CD4-positive, alpha-beta T cell (primary cell): ENCODE measurements at places on chromosomes 4 and X. TPM values are rescaled to one million over a fixed set of nuclear protein-coding genes. Genes with fewer than 3 reads are reported as not detected.

Gene PLS3
- total RNA-seq = 0.45 TPM

GRCh38 chr4:12296366-12296765, 867.7 kb upstream of the HS3ST1 start:
- no peak for DNase-seq
- H3K27ac ChIP-seq = no peak overlapping the region
- no peaks in the 10 kb centered on the region for H3K36me3 ChIP-seq

DNA sequence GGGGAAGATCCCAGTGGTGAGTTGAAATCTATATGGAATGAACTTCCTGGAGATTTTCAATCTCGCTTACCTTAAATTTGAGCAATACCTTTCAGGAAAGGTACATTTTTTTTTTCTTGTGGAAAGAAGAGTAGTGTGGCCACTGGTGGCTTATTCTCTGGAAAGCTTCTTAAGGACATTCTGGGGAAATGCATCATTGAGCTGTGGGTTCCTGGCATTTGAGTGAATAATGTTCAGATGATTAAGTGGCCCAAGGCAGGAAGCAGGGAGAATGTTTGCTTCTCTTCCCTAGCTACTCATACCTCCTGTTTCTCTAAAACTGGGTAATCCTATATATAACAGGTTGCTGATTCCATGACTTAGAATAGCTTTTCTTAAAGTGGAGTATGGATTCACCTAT, 31.8 kb downstream of the STAG2 start:
- H3K27ac ChIP-seq = no peak overlapping the region
- no peaks in the 10 kb centered on the region for H3K27me3 ChIP-seq
- peaks cover 9% of the 10 kb centered on the region for H3K4me1 ChIP-seq

- no peaks in the 10 kb centered on the region for H3K27me3 ChIP-seq
- no peaks in the 10 kb centered on the region for H3K4me1 ChIP-seq
- DNase-seq = no peak
- no peak overlapping the region for H3K27ac ChIP-seq
- H3K36me3 ChIP-seq = no peaks in the 10 kb centered on the region
Observed at GRCh38 chrX:125627676-125628075, 308.0 kb downstream of the TEX13C start.

DNA sequence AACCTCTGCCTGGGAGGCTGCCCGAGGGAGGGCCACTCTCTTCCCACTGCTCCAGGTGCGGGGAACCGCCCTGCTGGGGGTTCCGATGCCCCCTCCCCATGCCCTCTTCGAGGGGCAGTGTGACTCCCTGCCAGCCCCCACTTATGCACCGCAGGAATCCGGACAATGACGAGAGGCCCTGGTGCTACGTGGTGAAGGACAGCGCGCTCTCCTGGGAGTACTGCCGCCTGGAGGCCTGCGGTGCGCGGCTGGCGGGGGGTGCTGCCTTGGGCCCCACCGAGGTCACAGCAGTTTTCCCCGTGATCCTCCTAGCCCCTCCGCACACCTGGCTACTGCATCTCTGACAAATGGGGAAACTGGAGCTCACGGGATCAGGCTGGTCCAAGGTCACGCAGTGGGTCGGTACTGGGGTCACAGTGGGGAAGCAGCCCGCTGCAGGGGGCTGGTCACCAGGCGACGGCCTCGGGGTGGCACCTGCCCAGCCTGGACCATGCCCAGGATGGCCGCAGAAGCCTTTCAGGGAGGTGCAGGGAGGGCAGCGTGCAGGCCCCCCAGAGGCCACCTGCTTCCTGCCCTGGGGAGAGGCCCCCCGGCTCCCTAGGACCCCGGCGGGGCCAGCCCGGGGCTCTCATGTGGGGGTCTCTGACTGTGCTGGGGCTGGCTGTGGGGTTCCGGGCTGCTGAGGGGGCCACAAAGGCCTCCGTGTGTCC, 3.5 kb downstream of the HGFAC start:
- no peak overlapping the region for H3K4me3 ChIP-seq
- peaks cover 11% of the 10 kb centered on the region for H3K4me1 ChIP-seq
- no peaks in the 10 kb centered on the region for H3K36me3 ChIP-seq

DNA sequence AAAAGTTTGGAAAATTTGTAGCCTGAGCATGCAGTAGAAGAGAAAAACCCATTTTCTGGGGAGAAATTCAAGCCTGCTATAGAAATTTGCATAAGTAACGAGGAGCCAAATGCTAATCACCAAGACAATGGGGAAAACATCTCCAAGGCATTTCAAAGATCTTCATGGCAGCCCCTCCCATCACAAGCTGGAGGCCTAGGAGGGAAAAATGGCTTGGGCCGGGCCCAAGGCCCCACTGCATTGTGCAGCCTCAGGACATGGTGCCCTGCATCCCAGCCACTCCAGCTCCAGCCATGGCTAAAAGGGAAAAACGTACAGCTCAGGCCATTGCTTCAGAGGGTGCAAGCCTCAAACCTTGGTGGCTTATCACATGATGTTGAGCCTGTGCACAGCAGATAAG, 87.7 kb downstream of the SHROOM4 start:
- no peak overlapping the region for H3K4me3 ChIP-seq
- DNase-seq = no peak
- H3K36me3 ChIP-seq = no peaks in the 10 kb centered on the region
- H3K27me3 ChIP-seq = no peaks in the 10 kb centered on the region
- H3K27ac ChIP-seq = no peak overlapping the region

DNA sequence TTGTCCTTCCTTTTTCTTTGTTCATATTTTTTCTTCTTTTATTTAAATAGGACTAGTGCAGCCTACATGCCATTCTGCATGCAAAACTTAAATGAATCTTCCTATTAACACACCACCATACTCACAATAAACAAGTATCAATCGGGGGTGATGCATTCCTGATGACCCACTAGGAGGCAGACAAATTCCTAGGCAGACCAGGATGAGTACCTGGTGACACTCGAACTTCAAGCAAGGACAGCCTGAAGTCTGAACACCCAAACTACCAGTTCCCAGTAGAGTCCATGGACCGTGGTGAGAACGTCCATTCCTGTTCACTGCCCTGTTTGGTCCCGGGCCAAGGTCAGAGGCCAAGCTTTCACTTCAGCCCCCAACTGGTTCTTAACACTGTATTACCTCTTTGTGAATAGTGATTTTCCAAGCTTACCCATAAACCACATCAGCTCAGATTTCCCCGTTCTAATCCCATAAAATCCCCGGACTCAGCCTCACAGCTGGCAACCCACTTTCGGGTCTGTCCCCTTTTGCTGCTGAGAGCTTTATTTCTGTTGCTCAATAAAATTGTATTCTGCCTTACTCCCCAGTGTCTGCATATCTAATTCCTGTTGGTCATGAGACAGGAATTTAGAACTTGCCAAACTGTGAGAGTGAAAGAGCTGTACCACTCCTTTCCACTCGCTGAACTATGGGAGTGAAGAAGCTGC, 1286.6 kb downstream of the FSTL5 start:
- no peak overlapping the region for H3K4me3 ChIP-seq
- no peak for DNase-seq
- no peaks in the 10 kb centered on the region for H3K4me1 ChIP-seq
- no peak overlapping the region for H3K27ac ChIP-seq
- no peaks in the 10 kb centered on the region for H3K36me3 ChIP-seq
- no peaks in the 10 kb centered on the region for H3K27me3 ChIP-seq

DNA sequence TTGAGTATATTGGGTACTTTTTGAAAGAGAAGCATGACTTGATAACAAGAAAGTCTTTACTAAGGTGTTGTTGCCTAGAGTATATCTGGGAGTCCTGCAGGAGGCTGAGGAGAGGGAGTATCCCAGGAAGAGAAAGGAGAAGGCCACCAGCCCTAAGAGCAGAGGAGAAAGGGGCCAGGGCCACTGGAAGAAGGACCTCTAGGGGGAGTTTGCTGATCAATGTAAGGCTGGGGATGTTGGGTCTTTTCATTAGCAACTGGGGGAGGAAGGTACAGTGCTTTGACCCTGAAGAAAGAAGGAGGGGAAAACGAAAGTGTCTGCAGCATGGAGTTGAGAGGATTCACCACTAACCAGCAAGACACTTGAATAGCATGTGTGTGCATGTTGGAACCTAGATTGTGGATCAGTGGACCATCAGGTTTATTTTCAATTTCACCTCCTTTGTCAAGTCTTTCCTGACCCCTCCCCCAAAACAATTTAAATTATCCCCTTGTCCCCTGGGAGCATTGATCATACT, 4.5 kb downstream of the SMIM9 start:
- no peak overlapping the region for H3K4me3 ChIP-seq
- no peaks in the 10 kb centered on the region for H3K36me3 ChIP-seq
- DNase-seq = no peak
- H3K4me1 ChIP-seq = peaks cover 11% of the 10 kb centered on the region
- no peak overlapping the region for H3K27ac ChIP-seq

DNA sequence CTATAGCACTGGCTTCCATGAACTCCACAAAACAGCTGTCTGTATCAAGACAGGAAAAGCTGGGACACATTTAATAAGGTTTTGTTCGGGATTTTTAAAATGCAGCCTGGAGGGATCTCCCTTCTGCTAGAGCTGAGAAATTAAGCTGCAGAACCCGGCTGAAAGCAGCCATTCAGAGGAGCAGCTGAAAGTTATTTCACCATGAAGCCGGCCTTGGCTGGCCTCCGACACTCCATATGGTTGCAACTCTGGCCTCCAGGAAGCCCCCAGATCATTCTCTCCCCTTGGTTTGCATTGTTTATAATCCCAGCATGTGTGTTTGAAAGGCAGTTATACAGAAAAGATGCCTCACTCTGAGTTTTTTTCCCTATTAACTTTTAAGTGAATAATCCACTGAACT, 239.4 kb downstream of the SPATA18 start:
- no peaks in the 10 kb centered on the region for H3K4me1 ChIP-seq
- DNase-seq = no peak
- no peaks in the 10 kb centered on the region for H3K36me3 ChIP-seq
- H3K27me3 ChIP-seq = no peaks in the 10 kb centered on the region
- no peak overlapping the region for H3K4me3 ChIP-seq
- H3K27ac ChIP-seq = no peak overlapping the region

GRCh38 chr4:40482985-40483647, 146.5 kb downstream of the RBM47 start:
- H3K27ac ChIP-seq = no peak overlapping the region
- no peaks in the 10 kb centered on the region for H3K36me3 ChIP-seq
- H3K4me1 ChIP-seq = no peaks in the 10 kb centered on the region
- no peaks in the 10 kb centered on the region for H3K27me3 ChIP-seq
- no peak overlapping the region for H3K4me3 ChIP-seq

GRCh38 chr4:20621476-20621875, 78.8 kb upstream of the PACRGL start:
- no peaks in the 10 kb centered on the region for H3K27me3 ChIP-seq
- no peaks in the 10 kb centered on the region for H3K36me3 ChIP-seq
- no peak overlapping the region for H3K4me3 ChIP-seq
- no peak overlapping the region for H3K27ac ChIP-seq
- H3K4me1 ChIP-seq = no peaks in the 10 kb centered on the region
- DNase-seq = no peak

GRCh38 chr4:75126058-75126457, 193.1 kb downstream of the PARM1 start:
- no peaks in the 10 kb centered on the region for H3K36me3 ChIP-seq
- no peaks in the 10 kb centered on the region for H3K27me3 ChIP-seq
- no peak overlapping the region for H3K4me3 ChIP-seq
- no peak overlapping the region for H3K27ac ChIP-seq
